Inflammatory macrophage treated with lipopolysaccharide for 4 hours (primary cell): ENCODE measurements at places on chromosomes 5 and 9.

DNA sequence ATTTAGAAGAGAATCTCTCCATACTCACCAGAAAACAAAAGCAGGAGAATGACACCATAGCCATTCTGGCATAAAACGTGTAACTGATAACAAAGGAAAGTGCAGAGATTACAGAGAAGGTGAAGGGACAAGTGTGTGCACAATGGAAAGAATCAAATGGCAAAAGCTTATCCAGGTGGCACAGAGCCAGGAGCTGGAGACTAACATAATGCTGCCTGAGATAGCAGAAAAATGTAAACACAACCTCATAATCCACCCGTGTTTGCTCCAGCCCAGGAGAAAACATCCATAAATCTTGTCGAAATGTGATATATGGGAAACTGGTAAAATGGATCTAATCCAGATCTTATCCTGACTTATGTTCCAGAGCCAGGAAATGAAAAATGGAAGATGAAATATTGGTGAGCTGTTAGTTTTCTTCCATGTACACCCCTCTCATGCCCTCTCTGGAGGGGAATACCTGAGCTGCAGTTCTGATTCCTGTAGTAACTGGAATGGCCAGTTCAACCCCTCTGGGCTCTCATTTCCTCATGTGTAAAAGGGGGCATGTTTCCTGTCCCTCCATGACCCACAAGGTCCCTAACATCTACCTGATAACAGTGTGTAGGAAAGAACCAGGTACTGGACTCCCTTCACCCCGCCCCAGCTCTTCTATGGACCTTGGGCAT is 212.3 kb upstream of the DAPK1 start:
- DNase-seq = no peak

DNA sequence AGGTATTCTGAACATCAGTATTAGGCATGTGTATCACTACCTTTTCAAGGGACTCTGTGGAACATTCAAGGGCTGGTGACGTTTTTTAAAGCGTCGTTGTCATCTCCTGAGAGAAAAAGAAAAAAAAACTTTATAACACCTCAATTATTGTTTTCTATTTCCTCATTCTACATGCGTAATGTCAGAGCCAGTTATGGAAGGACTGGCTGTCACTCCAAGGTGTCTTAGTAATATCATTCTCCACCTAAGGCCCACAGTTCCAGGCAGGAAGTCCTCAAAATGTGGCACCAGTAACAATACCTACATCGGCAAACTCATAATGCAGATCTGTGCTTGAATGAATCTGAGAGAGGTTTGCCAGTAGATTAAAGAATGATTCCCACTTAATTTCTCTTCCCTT is 210.2 kb downstream of the SAXO1 start:
- DNase-seq = no peak

- DNase-seq = no peak
Observed at GRCh38 chr5:179275381-179275878, 69.8 kb downstream of the ADAMTS2 start.

DNA sequence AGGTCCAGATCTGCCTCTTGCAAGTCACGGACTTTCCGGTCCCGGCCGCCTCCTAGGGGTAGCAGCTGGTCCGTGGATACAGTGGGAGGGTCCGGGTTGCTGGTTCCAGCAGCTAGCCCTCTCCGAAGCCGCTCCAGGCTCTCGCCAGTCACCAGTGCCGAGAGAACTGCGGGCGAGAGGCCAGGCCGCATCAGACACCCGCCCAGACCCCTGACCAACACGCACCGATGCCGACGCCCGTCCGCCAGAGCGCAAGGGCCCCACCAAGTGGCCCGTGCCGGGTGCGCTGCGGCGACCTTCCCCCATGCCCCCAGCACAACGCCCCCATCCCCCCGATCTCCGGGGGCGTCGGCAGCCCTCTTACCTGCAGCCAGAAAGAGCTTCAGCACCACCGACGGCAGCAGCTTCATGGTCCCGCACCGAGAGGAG is 470 bp downstream of the HBEGF start:
- DNase-seq = peak; percentile 59
